ENCODE measurements at places on chromosomes 2 and 18. TPM values are rescaled to one million over a fixed set of nuclear protein-coding genes. Genes with fewer than 3 reads are reported as not detected.

Gene PDE1A
- total RNA-seq, result 6.7 TPM

Gene GAL3ST2
- total RNA-seq, result not detected

Gene EMILIN2
- total RNA-seq, result 18.0 TPM

Gene NOL4
- not detected for total RNA-seq

Gene REG1B
- not detected for total RNA-seq

Gene ALKAL2
- total RNA-seq, result 0.17 TPM

Gene PDCD1
- not detected for total RNA-seq

Data from fibroblast of lung (primary cell).